ENCODE measurements at places on chromosomes 3 and 15. TPM values are rescaled to one million over a fixed set of nuclear protein-coding genes. Genes with fewer than 3 reads are reported as not detected.

The ENTPD3 gene
- total RNA-seq = 1.7 TPM

The ECE2 gene
- 2.2 TPM for total RNA-seq

The INSYN1 gene
- 1.8 TPM for total RNA-seq

The ACSBG1 gene
- 5.2 TPM for total RNA-seq

The PPP1R14D gene
- 154 TPM for total RNA-seq

The PROS1 gene
- total RNA-seq = 30.1 TPM

The ASB14 gene
- not detected for total RNA-seq

The EPHA3 gene
- total RNA-seq = 2.0 TPM

The CD96 gene
- 6.6 TPM for total RNA-seq

The ZWILCH gene
- 11.7 TPM for total RNA-seq

The SLC28A1 gene
- not detected for total RNA-seq

The MEGF11 gene
- 0.19 TPM for total RNA-seq

The KNL1 gene
- 3.1 TPM for total RNA-seq

The NEK11 gene
- total RNA-seq = 3.9 TPM

The PARP3 gene
- total RNA-seq = 34.0 TPM

The CA12 gene
- total RNA-seq = 141 TPM

The ATP13A4 gene
- 19.1 TPM for total RNA-seq

The ISLR gene
- 4.9 TPM for total RNA-seq

The CILP gene
- 14.7 TPM for total RNA-seq

The ADAMTS17 gene
- total RNA-seq = 13.8 TPM

The GFM1 gene
- 52.0 TPM for total RNA-seq

The AQP9 gene
- total RNA-seq = 0.89 TPM

The CLSTN2 gene
- total RNA-seq = 0.90 TPM

The FEZF2 gene
- not detected for total RNA-seq

The VIPR1 gene
- total RNA-seq = 202 TPM

The ATP8B4 gene
- 8.9 TPM for total RNA-seq

The SYNM gene
- 10.9 TPM for total RNA-seq

The LSAMP gene
- 0.78 TPM for total RNA-seq

The SPATA12 gene
- 0.14 TPM for total RNA-seq

The C3orf49 gene
- not detected for total RNA-seq

The PLA2G4E gene
- 0.06 TPM for total RNA-seq

The DALRD3 gene
- total RNA-seq = 18.9 TPM

The PYGO1 gene
- 21.3 TPM for total RNA-seq

The DPPA2 gene
- total RNA-seq = not detected

The CSPG4 gene
- 7.8 TPM for total RNA-seq

The CYP1A1 gene
- total RNA-seq = not detected

The SLC15A2 gene
- total RNA-seq = 8.6 TPM

The IGSF11 gene
- 5.9 TPM for total RNA-seq

The SCG5 gene
- total RNA-seq = 4.2 TPM

The GCSAM gene
- 0.36 TPM for total RNA-seq

The PARP9 gene
- 32.2 TPM for total RNA-seq

The HTR3E gene
- 0.35 TPM for total RNA-seq

The LRRC31 gene
- 42.6 TPM for total RNA-seq

The SEMA6D gene
- total RNA-seq = 48.3 TPM

The SLC22A13 gene
- 0.51 TPM for total RNA-seq

The ANKUB1 gene
- not detected for total RNA-seq

All from mucosa of descending colon (tissue), 3 donors.